ENCODE measurements at places on chromosomes 13 and 19. TPM values are rescaled to one million over a fixed set of nuclear protein-coding genes. Genes with fewer than 3 reads are reported as not detected.

DNA sequence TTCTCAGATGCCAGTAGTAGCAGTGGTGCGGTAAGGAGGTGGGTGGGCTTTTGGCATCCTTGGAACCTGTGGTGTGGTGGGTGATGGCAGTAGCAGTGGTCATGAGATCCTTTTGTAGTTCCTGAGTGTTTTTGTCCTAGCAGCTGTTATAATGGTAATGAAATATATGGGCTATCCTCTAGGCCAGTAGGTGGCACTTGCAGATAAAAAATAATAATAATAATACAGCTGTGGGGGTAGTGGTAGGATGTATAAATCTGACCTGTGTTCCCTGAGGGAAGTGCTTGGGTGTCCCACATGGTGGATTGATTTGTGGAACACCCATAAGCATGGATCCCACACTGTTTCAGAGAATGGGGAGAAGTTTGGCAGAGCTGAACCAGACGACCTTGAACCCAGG, 334.0 kb downstream of the SLITRK5 start:
- no peak for DNase-seq

- no peak for DNase-seq
These were observed 17.8 kb downstream of the ALOX5AP start for GRCh38 chr13:30753030-30753616.

GRCh38 chr13:95295026-95295425, 6.2 kb downstream of the ABCC4 start:
- no peak for DNase-seq

The TPTE2 gene
- total RNA-seq, result not detected

The ZNF625 gene
- 3.2 TPM for total RNA-seq
